ENCODE measurements at places on chromosomes 3 and 15.

GRCh38 chr15:101329867-101330380, 34.9 kb upstream of the SNRPA1 start:
- no peak overlapping the region for H3K27ac ChIP-seq
- H3K4me3 ChIP-seq: no peak overlapping the region
- no peak for DNase-seq
- peaks cover 15% of the 10 kb centered on the region for H3K4me1 ChIP-seq
- peaks cover 12% of the 10 kb centered on the region for H3K36me3 ChIP-seq
- no peaks in the 10 kb centered on the region for H3K27me3 ChIP-seq

- DNase-seq: no peak
- no peak overlapping the region for H3K27ac ChIP-seq
These were observed 56.1 kb downstream of the SYN2 start for GRCh38 chr3:12060139-12060845.

DNA sequence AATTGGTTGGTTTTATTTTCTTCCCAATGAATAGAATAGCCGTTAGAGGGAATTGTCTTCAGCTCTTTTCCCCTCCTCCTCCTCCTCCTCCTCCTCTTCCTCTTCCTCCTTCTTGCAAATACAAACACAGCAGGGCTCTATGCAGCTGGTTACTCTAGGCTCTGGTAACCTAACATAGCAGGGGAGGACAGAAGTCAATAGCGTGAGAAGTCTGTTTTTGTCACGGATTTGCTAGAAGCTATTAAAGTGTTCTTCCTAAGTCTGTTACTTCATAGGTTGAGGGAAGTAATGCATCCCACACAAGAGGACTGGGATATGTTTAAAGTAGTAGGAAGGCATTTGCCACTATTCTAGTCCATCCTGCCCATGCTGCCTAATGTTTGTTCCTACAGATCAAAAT, 374.7 kb upstream of the TPRG1 start:
- H3K27ac ChIP-seq: no peak overlapping the region
- H3K36me3 ChIP-seq: peaks cover 2% of the 10 kb centered on the region
- DNase-seq: no peak
- H3K4me3 ChIP-seq: no peak overlapping the region

DNA sequence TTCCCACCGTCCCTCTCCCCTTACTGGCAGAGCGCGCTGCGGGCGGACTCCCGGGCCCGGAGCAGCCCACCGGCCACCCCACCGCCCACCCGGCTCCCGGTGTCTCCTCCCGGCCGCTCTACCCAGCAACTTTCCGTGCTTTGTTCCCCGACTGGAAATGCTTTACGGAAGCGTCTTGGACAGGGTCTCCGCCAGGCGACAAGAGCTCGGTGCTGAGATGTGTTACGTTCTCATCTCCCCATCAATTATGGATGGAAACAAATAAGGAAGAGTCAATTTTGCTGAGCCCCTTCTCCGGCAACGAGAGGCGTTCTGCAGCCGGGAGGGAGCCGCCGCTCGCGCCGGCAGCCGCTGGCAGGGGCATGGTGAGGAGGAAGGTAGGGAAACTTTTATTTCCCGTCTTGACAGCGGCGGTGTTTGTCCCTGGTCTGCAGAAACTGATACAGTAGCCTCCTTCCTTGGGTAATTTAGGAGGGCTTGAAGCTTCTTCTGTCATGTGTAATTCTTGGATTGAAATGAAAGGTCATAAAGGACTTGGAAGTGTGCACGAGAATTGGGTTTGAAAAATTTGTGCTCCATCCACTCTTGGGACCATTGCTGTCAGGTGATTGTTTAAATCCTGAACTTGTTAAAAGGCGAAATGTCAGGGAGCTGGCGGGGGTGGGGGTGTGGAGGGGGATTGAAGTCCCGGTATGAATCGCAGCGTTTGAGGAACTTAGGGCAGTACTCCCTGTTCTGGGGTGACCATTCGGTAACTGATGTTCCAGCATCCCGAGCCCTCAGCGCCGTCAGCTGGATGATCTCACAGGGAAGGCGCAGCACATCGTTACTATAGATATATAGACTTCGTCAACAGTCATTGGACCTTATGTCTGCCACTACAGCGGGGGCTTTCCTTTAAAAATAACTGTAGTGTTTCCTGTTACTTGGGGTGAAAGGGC, 1.5 kb downstream of the SEMA6D start:
- H3K36me3 ChIP-seq: no peaks in the 10 kb centered on the region
- peaks cover 52% of the 10 kb centered on the region for H3K27me3 ChIP-seq
- peaks cover 1% of the 10 kb centered on the region for H3K4me1 ChIP-seq
- H3K27ac ChIP-seq: no peak overlapping the region
- H3K4me3 ChIP-seq: no peak overlapping the region
- DNase-seq: no peak

DNA sequence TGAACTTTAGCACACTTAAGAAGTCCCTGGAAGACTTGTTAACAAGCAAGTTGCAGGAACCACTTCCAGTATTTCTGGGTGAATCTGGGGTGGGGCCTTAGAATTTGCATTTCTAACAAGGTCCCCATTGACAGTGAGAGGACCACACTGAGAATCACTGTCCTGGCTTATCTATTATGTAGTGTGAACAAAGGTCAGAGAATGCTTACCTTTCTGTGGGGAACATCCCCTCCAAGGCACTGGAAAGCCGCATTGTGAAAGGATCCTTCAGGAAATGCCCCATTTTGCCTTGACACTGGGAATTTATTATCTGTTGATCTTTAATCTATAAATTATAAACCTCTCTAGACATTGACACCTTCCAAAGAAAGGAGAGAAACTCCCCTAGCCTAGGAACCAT, 74.8 kb downstream of the IGF2BP2 start:
- H3K27ac ChIP-seq: no peak overlapping the region
- peaks cover 9% of the 10 kb centered on the region for H3K27me3 ChIP-seq
- no peaks in the 10 kb centered on the region for H3K36me3 ChIP-seq
- no peak overlapping the region for H3K4me3 ChIP-seq
- H3K4me1 ChIP-seq: peaks cover 5% of the 10 kb centered on the region
- DNase-seq: no peak

DNA sequence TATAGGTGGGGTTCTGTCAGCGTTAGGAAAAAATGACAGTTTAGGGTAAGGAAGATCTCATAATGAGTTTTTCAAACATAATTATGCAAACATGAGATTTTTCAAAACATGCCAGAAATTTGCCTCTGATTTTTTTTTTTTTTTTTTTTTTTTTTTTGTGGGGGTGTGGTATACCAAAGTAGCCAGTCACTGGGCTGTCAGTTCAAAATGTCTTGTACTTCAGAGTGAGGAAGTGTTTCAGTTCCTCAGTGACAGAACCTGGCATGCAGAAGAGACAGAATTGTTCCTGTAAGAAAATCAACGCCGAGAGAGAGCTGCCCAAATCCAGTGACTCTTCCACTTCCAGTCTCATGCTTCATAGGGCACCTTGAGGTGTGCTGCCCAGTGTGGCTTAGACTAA, 9.7 kb downstream of the NCBP2 start:
- no peak overlapping the region for H3K27ac ChIP-seq
- DNase-seq: no peak
- H3K36me3 ChIP-seq: peaks cover 56% of the 10 kb centered on the region
- peaks cover 6% of the 10 kb centered on the region for H3K4me1 ChIP-seq
- no peaks in the 10 kb centered on the region for H3K27me3 ChIP-seq

All from activated CD4-positive, alpha-beta T cell treated with anti-CD3 and anti-CD28 coated beads, Interleukin-2, amount 10 ng/mL, durations not matched to agents 7 days and 5 days (primary cell).